ENCODE measurements at places on chromosomes 7 and 10.
A peak's percentile ranks its signal among the peaks of the same experiment; 100 is the strongest.

- DNase-seq, result no peak
Observed at GRCh38 chr7:155842496-155843265, 30.4 kb upstream of the SHH start.

DNA sequence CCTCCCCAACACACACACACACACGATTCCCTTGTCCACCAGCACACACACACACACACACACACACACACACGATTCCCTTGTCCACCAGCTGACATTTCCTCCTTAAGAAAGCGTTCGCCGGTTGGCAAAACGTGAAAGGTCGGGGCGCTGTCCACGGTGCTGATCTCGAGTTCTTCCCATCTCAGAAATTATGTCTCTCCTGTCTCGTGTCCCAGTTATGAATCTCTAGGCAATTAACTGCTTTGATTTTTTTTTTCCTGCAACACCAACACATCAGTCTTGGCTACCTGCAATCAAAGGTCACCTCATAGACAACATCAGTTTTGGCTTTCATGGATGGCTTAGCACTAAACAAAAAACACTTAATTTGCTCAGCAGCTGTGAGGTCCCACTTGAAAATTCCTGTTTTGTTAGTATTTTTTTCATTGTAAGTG is 1.9 kb downstream of the INA start:
- DNase-seq, result peak; percentile 35

- DNase-seq, result no peak
Observed at GRCh38 chr7:87193912-87194311, 25.6 kb downstream of the TMEM243 start.

GRCh38 chr10:63866747-63867140 is 345.5 kb downstream of the REEP3 start:
- DNase-seq, result no peak

- DNase-seq, result no peak
Observed at GRCh38 chr10:131211146-131211545, 100.4 kb downstream of the TCERG1L start.

GRCh38 chr10:5285186-5285585 is 79.6 kb upstream of the UCN3 start:
- no peak for DNase-seq

- DNase-seq, result no peak
Observed at GRCh38 chr10:125707541-125708468, 11.7 kb upstream of the EDRF1 start.

DNA sequence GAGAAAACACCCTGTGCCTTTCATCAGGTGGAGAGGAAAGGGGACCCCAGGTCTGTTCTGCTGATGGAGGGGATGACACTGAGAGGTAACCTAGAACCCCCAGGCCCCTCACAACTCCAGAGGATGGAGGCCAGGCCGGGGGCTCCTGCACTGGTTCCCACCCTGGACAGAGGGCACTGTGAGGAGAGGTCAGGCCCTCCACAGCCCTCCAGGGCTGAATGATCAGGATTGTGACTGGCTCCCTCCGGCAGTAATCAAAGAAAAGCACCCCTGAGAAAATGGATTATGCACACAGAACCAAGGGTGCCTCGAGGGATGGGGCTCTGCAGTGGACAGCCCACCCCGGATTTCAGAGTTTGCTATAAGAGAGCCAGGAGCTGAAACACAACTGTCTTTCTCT is 502.8 kb downstream of the TCERG1L start:
- no peak for DNase-seq
